ENCODE measurements at places on chromosomes 11 and 22.
A peak's percentile ranks its signal among the peaks of the same experiment; 100 is the strongest.

DNA sequence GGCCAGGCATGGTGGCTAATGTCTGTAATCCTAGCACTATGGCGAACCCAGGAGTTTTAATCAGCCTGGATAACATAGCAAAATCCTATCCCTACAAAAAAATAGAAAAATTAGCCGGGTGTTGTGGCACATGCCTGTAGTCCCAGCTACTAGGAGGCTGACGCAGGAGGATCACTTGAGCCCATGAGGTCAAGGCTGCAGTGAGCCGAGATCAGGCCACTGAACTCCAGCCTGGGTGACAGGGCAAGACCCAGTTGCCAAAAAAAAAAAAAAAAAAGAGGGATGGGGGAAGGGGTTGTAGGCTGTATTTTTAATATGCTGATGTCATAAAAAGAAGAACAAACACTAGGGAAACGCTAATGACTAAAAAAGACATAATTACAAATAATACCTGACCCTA is 12.1 kb downstream of the DDX6 start:
- no peak for DNase-seq

- no peak for DNase-seq
These were observed 41.9 kb upstream of the PCF11 start for GRCh38 chr11:83115026-83115425.

DNA sequence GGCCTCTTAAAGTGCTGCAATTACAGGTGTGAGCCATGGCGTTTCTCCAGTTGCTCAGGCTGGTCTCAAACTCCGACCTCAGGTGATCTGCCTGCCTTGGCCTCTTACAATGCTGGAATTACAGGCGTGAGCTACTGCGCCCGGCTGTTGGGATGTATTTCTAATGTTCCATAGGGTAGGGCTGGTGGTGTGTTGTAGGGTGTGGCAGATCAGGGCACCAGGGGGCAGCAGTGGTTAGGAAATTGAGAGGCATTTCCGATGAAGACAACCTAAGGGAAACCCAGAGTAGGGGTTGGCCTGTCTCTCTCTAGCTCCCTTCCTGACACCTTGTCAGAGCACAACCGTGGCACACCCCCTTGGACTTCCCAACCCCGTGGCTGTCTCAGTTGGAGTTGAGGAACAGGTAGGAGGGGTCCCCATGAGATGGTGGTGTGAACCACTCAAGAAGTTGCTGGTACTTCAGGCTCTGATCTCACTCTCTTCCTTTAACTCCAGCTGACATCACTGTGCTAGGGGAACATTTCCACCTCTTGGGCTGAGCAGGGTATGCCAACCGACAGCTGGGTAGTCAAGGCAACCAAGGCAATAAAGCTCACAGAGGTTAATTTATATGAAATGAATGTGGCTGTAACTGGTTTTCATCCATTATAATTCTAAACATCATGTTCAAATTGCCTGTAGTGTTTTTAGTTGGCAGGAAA is 33.0 kb downstream of the YWHAH start:
- peak; percentile 79 for DNase-seq

GRCh38 chr11:15942936-15943335 is 413.4 kb downstream of the SOX6 start:
- DNase-seq: no peak

- DNase-seq: peak; percentile 45
These were observed 67.3 kb upstream of the NUP50 start for GRCh38 chr22:45096256-45096907.

GRCh38 chr11:56636861-56637260 is 5.4 kb downstream of the OR5AP2 start:
- DNase-seq: no peak
